ENCODE measurements at places on chromosomes 13 and 19. TPM values are rescaled to one million over a fixed set of nuclear protein-coding genes. Genes with fewer than 3 reads are reported as not detected.
A peak's percentile ranks its signal among the peaks of the same experiment; 100 is the strongest.

DNA sequence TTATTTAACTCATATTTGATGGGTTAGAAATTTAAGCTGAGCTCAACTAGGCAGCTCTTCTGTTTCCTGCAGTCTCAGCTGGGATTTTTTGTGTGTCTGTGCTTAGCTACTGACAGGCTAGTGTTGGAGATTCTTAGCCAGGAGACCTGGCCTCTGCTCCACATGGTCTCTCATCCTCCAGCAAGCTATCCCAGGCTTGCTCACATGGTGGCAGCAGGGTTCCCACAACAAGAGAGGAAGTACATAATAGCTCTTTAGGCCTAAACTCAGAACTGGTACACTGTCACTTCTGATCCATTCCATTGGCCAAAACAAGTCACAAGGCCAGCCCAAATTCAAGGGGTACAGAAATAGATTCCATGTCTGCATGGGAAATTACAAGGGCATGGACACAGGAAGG, 406.2 kb downstream of the SUCLA2 start:
- no peak for DNase-seq

Gene SMIM24
- total RNA-seq = not detected

DNA sequence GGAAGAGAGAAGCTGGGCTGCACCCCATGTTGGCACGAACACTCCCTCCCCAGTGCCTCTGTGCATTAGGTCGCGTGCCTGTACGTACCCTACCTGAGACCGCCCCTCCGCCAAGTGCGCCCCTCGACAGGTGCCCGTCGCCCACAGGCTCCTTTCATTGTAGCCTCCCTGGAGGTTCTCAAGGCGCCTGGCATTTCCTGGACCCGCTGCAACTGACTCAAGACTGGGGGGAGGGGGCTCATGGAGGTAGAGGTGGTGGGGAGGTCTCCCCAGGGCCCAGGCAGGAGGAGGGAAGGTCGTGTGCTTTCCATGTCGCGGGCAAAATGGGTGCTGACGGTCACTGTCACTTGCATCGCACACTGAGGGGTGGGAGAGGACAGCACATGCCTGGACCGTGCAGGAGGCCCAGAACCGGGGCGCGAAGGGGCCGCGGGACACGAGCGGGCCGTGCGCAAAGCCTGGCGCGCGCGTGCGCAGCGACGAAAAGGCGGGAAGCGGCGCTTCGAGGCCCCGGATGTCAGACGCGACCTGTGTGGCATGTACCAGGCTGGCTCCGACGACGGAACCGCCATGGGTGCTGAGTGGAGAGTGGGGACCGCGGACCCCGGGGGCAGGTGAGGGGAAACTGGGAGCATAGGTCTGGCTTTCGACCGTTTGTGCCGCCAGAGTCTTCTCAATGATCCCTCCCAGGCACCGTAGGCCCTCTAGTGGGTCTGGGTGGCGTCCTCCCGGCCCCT, 16.5 kb downstream of the NFIX start:
- no peak for DNase-seq

Gene SHD
- total RNA-seq = 2.7 TPM

Gene WDR88
- not detected for total RNA-seq

Gene ZNF784
- 12.4 TPM for total RNA-seq

DNA sequence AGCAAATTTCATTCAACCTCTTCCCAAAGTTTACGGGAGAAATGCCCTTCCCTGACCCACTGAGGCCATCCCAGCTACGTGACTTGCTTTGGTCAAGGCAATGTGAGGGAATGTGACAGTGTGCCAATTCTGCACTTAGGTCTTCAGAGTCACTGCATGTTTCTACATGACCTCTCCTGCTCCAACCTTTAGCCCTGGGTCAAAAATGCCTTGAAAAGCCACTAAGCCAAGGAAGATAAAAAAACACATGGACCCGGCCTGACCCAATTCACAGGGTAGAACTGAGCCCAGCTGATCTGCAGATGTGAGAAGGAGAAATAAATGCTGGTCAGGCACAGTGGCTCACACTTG, 30.0 kb downstream of the ZNRF4 start:
- no peak for DNase-seq

GRCh38 chr13:60094385-60095088, 69.2 kb downstream of the DIAPH3 start:
- DNase-seq = no peak

- DNase-seq = no peak
Observed at GRCh38 chr19:5572556-5573286, 5.0 kb upstream of the TINCR start.

- DNase-seq = no peak
Observed at GRCh38 chr13:84566780-84567179, 684.5 kb upstream of the SLITRK1 start.

DNA sequence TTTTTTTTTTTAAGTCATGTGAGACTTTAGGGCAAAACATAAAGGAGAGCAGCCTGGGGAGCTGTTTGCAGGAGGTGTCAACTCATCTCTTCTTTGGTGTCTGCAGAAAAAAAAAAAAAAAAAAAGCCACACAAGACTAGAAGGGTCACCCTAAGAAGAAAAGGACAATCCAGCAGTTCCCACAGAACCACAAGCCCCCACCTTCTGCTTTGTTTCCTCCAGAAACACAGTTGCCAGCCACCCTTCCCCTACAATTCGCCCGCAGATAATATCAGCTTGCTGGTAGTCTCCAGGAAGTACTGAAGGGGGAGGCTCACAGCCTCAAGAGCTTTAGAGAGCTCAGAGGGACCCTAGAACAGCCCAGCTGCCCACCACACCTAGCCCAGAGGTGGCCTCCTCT, 22.3 kb upstream of the ZBTB7A start:
- no peak for DNase-seq

GRCh38 chr13:52665325-52665724, 12.7 kb downstream of the SUGT1 start:
- no peak for DNase-seq

DNA sequence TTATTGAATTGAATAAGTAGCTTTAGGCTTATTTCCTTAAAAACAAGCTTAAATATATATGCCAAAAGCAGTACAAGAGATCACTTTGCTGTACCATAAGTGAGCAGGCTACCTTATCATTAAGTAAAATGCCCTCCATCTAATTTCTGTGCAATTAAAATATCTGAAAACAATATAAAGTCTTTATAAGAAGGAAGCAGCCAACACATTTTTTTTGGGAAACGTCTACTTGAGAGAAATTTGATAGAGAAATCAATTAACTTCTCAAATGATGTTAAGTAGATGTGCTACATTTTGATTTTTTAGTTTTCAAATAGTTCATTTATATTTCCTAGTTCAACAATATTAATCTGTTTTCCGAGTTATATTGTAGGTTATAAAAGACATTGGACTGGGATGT, 52.5 kb downstream of the GPC5 start:
- DNase-seq = no peak

DNA sequence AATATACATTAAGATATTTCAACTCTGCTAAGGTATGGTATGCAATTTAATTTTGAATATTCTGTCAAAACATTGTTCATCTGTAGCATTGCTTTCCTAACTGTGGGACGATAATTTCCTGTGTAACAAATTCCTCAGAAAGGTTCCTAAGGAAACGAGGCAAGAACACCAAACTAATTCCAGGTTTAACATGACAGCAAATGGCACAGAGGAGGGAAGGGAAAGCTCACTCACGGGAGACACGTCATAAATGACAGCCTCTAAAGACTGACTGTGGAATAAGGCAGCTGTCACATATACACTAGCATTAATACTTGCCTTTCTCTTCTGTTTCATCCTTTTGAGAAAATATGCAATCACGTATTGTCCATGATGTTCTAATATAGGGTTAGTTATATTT, 380.6 kb downstream of the LIG4 start:
- no peak for DNase-seq

GRCh38 chr19:50667177-50667758, 18.0 kb downstream of the C19orf81 start:
- no peak for DNase-seq

DNA sequence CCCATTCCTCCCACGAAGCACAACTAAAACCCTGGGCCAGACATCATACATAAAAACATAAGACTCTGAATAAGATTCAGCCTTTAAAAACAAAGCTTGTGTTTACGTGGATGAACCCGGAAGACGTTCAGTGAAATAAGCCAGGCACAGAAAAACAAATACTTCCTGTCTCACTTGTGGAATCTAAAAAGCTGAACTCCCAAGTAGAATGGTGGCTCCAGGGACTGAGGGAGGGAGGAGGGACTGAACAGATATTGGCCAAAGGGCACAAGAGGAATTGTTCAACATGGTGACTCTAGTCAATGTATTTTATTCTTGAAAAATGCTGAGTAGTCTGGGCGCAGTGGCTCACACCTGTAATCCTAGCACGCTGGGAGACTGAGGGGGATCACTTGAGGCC, 35.7 kb upstream of the TPM4 start:
- no peak for DNase-seq

DNA sequence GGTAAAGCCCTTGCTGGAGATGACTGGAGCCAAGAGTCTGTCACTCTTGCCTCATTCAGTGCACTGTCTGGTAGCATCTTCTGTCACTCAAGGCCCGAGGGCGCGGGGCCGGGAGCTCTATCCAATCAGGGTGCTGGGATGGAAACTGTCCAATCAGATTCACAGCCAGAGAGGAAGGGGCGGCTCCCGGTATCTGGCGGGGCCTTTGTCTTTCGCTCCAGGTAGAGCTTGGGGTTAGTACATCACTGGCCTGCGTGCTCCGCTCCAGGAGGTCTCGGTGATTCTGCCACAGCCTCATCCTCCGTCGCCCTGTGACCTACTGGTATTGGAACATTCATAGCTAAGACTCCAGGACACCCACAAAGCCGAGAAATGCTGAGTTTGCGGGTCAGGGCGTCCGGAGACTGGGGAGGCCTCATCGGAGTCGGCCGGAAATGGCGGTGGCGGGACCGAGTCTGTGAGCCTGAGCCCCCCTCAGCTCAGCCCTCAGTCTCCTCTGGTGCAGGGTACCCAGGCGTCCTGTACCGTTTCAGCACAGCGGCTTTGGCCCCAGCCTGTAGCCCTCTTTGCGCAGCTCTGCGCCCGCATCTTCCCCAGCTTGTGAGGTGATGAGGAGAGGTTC, 20.6 kb upstream of the ZNF430 start:
- peak; percentile 79 for DNase-seq

GRCh38 chr19:15115080-15115479, 7.9 kb downstream of the SYDE1 start:
- DNase-seq = no peak

Gene KLK14
- 0.75 TPM for total RNA-seq

DNA sequence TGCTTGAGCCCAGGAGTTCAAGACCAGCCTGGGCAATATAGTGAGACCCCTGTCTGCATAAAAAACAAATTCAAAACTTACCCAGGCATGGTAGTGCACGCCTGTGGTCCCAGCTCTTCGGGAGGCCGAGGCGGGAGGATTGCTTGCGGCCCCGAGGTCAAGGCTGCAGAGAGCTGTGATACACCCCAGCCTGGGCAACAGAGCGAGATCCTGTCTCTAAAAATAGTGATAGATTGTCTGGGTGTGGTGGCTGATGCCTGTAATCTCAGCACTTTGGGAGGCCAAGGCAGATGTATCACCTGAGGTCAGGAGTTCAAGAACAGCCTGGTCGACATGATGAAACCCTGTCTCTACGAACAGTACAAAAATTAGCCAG, 4.0 kb upstream of the KLF16 start:
- no peak for DNase-seq

GRCh38 chr13:73677048-73677601, 457.1 kb downstream of the KLF12 start:
- DNase-seq = no peak

- DNase-seq = no peak
Observed at GRCh38 chr19:58570770-58571574, 2.2 kb downstream of the MZF1 start.

DNA sequence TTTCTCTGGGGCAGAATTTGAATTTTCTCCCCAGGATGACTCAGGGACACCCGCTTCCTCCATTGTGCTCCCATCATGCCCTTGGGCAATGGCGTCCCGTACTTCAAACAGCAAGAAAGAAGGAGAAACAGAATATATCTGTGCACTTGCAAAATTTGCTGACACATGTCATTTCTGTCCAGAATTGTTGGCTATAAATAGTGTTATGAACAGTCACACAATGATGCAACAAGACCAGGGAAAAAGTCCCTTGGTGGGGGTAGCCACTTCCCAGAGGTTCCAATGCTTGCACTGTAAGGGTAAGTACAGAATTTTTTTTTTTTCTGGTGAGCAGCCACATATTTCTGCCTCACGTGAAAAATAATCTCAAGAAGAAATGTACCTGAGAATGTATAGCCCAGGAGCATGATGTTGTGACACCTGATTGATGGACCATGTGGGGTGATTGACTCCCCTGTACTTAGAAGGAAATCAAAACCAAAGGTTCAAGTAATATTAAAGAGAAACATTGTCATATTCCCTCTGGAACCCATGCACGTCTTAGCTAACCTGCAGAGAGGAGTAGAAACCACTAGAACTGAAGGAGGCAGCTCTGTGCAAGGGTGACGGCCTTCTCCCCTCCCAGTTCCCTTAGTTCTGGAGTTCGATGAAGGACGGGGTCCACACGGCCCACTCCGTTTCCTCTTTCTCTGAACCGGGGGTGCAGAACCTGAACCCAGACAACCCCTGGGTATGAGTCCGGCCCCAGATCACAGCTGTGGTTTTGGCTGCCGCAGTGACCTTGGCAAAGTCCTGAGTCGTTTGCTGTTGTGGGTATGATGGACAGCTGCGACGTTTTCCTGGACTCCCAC, 9.3 kb upstream of the LAIR1 start:
- DNase-seq = no peak

Gene PLIN5
- 4.8 TPM for total RNA-seq

DNA sequence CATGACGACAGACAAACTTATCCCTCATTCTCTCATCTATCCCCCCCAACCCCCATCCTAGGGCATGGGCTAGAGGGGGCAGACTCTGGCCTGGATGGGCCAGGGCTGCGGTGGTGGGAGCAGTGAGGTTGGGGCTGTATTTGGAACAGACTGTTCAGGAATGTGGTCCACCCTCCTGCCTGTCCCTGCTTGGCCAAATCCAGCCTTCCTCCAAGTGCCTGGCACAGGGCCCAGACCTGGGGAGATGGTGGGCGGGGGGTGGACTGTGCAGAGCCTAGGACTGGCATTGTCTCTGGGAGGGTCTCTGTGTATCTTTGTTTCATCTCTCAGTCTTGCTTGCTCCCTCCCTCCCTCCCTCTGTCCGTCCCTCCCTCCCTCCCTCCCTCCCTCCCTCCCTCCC, 14.2 kb downstream of the EGLN2 start:
- no peak for DNase-seq

Gene MEDAG
- not detected for total RNA-seq

- DNase-seq = no peak
Observed at GRCh38 chr13:38213314-38213713, 136.3 kb upstream of the UFM1 start.

DNA sequence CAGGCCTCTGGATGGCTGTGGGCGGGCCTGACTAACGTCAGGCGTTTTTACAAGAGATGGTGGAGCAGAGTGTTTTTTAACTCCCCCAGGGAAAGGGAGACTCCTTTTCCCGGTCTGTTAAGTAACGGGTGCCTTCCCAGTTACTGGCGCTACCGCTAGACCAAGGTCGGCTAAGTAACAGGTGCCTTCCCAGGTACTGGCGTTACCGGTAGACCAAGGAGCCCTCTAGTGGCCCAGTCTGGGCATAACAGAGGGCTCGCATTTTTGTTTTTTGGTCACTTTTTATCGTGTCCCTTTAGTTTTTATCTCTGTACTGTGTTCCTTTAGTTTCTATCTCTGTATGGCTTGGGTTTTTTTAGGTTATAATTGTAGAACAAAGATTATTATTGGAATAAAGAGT, 10.0 kb downstream of the ZNF383 start:
- DNase-seq = no peak

Gene GNG7
- total RNA-seq = 13.9 TPM

Gene FLT1
- total RNA-seq = not detected

GRCh38 chr13:113941571-113942191, 32.2 kb downstream of the C13orf46 start:
- no peak for DNase-seq

Gene ZNF256
- 11.3 TPM for total RNA-seq

GRCh38 chr19:3730457-3730958, 22.3 kb downstream of the TJP3 start:
- DNase-seq = no peak
